Activated CD4-positive, alpha-beta T cell treated with anti-CD3 and anti-CD28 coated beads, Interleukin-2, amount 10 ng/mL, durations not matched to agents 7 days and 5 days (primary cell): ENCODE measurements at places on chromosomes 1 and 21. TPM values are rescaled to one million over a fixed set of nuclear protein-coding genes. Genes with fewer than 3 reads are reported as not detected.

Gene RSPO1
- not detected for total RNA-seq

Gene SERPINC1
- 0.17 TPM for total RNA-seq

Gene SLC26A9
- total RNA-seq, result not detected

- DNase-seq, result no peak
These were observed 21.5 kb downstream of the LTN1 start for GRCh38 chr21:28971171-28971570.

Gene SRGAP2B
- 32.8 TPM for total RNA-seq

DNA sequence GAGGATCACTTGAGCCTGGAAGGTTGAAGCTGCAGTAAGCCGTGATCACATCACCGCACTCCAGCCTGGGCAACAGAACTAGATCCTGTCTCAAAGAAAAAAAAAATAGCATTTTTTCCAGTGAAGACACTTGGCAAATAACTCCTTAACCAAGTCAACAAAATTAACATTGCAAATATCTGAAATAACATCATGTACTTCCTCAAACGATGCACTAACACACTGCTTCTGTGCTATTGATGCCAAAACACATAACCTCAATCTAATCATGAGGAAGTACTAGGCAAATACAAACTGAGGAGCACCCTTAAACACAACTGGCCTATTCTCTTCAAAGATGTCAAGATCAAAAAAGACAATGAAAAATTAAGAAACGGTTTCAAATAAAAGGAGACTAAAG is 32.3 kb downstream of the PABPC4 start:
- no peak for DNase-seq

Gene LCE1E
- total RNA-seq, result not detected

Gene AKNAD1
- not detected for total RNA-seq

- peak; percentile 20 for DNase-seq
These were observed 219.1 kb upstream of the ZC3H12A start for GRCh38 chr1:37255136-37255795.

- peak; percentile 14 for DNase-seq
These were observed 120.2 kb upstream of the KCNE2 start for GRCh38 chr21:34243562-34243961.

GRCh38 chr21:44535963-44536362 is 4.0 kb downstream of the KRTAP10-1 start:
- no peak for DNase-seq

DNA sequence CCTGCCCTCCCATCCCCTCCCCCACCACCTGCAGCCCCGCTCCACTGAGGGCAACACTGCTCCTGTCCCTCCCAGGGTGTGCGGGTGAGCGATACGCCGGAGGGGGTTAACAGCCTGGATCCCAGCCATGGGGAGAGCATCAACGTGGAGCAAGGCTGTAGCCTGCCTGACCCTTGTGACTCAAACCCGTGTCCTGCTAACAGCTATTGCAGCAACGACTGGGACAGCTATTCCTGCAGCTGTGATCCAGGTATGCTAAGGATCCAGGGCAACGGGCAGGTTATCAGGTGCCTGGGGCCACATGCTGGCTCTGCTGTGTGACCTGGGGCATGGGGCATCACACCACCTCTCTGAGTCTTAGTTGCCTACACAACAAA is 15.0 kb downstream of the CELSR2 start:
- no peak for DNase-seq

DNA sequence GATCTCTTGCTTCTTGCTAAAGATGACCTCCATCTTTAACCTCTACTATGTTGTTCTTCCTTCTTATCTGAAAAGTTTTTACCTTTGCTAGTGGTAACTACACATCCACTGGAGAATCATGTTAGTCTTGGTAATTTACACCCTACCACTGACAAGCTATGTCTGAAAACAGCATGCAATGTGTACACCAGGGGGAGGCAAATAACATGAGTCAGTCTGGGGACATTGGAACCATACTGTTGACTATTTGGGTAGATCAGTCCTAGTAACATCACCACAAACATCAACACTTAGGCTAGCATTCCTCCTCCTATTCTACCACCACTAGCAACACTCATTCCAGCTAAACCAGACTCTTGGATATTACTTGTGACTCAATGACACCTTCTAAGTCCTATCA is 549.0 kb downstream of the KCNT2 start:
- no peak for DNase-seq

Gene CLCNKA
- total RNA-seq, result not detected

- DNase-seq, result no peak
These were observed 20.8 kb upstream of the C1orf159 start for GRCh38 chr1:1136547-1137230.

Gene S100A7A
- total RNA-seq, result not detected

Gene CLSTN1
- total RNA-seq, result 134 TPM

- no peak for DNase-seq
These were observed 28.3 kb downstream of the NEK7 start for GRCh38 chr1:198185146-198185545.

DNA sequence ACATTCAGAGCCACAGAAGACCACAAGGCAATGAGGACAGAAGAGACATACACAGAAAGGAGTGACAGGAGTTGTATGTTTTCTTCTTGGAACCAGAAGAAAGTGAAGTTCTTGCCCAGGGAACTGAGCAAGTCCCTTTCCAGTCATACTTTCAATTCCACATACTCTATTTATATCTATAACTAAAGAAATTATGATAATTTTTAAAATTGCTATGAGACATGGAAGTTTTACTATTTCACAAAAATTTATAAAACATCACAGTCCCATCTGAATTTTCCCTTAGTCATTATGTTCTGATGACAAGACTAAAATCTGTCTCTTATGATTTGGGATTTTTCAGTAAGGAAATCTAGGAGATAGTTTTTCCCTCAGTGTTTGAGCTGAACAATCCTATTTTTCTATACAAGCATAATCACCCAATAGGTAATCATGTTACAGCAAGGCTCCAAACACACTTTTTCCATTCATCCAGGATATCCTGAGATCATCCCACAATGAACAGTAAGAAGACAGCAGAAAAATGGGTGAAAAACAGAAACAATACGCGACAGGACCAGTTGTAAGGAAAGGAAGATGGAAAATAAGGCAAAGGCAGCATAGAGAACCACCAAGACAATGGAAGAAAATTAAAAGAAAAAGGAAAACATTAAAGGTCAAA is 154.6 kb downstream of the VAV3 start:
- DNase-seq, result no peak

GRCh38 chr1:115183158-115183557 is 93.9 kb upstream of the TSPAN2 start:
- no peak for DNase-seq

DNA sequence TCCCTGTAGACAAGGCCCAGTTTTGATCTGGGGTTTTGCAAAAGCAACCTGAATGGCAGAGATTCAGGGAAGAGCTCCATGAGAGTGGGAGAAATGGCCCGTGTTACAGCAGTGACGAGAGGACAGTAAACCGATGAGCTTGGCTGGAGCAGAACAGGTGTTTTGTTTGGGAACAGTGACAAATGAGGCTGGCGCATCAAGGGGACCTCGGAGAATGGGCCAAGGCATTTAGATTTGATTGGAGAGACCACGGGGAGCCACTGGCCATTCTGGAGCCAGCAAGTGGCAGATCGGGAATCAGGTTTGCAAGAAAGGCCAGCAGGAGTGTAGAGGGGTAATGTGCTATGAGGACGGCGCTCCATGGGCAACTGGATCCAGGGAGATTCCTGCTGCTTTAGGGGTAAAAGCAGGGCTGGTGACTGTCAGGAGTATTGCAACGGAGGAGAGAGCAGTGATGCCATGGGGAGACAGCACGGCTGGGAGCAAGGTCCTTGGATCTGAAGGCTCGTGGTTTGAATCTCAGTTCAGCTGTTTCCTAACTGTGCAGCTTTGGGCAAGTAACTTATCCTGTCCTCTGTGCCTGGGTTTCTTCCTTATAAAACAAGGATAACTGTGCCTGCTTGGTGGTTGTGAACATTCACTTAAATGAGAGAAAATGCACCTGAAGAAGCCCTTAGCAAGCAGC is 9.9 kb upstream of the KLHDC7A start:
- no peak for DNase-seq

Gene PEX11B
- 44.6 TPM for total RNA-seq

- DNase-seq, result no peak
These were observed 54.0 kb downstream of the ZNF281 start for GRCh38 chr1:200355801-200356200.

- DNase-seq, result no peak
These were observed 13.9 kb upstream of the CTSE start for GRCh38 chr1:206037581-206037980.

GRCh38 chr1:42788021-42788420 is 3.2 kb downstream of the TMEM269 start:
- DNase-seq, result no peak

- no peak for DNase-seq
These were observed 13.9 kb downstream of the CD247 start for GRCh38 chr1:167504467-167504827.

Gene CACNA1S
- not detected for total RNA-seq
